ENCODE measurements at places on chromosomes 3 and 15. TPM values are rescaled to one million over a fixed set of nuclear protein-coding genes. Genes with fewer than 3 reads are reported as not detected.

DNA sequence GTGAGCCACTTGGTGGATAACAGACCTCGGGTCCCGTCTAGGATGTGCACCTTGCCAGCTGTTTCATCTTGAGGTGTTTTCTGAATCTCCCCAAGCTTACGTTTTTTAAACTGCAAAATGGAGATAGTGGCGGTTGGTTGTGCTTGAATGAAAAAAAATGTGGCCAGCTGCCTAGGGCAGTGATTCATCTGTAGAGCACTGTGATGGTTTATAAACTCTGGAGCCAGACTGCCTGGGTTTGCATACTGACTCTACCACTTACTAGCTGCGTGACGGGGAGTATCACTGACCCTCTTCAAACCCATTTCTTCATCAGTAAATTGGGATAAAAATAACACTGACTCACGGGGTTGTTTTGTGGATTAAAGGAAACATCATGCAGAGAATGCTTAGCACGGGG lies 159.1 kb downstream of the CHL1 start:
- no peak for DNase-seq

- DNase-seq = peak; percentile 90
Measured at GRCh38 chr3:57060089-57060821, at the start of gene SPATA12. Gene SPATA12 (plus strand): TSS chr3:57060664. CDS start chr3:57073695, 13,031 bp downstream.

GRCh38 chr3:51398595-51399310 lies 7.7 kb downstream of the RBM15B start:
- DNase-seq = no peak

GRCh38 chr15:39208187-39208586 lies 372.7 kb upstream of the THBS1 start:
- no peak for DNase-seq

GRCh38 chr3:66405701-66406091 lies 95.1 kb downstream of the LRIG1 start:
- DNase-seq = no peak

GRCh38 chr15:62972814-62973213 lies 69.7 kb upstream of the TPM1 start:
- DNase-seq = no peak

DNA sequence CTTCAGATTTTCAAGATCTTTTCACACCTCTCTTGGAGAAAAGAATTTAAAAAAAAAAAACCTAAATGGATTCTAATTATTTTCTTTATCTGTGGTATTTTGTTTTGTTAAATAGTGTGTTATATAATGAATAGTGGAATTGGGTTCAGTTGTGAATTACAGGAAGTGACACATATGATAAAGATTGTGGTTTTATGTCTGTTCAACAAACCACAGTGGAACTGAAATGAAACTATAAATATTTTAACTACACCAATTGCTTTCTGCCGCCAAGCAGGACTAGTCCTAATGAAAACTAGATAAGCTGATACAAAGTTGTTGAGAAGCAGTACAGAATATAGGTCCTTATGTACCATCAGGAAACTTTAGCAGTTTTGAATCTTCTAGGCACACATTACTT lies 121.6 kb downstream of the UBE2E2 start:
- no peak for DNase-seq

DNA sequence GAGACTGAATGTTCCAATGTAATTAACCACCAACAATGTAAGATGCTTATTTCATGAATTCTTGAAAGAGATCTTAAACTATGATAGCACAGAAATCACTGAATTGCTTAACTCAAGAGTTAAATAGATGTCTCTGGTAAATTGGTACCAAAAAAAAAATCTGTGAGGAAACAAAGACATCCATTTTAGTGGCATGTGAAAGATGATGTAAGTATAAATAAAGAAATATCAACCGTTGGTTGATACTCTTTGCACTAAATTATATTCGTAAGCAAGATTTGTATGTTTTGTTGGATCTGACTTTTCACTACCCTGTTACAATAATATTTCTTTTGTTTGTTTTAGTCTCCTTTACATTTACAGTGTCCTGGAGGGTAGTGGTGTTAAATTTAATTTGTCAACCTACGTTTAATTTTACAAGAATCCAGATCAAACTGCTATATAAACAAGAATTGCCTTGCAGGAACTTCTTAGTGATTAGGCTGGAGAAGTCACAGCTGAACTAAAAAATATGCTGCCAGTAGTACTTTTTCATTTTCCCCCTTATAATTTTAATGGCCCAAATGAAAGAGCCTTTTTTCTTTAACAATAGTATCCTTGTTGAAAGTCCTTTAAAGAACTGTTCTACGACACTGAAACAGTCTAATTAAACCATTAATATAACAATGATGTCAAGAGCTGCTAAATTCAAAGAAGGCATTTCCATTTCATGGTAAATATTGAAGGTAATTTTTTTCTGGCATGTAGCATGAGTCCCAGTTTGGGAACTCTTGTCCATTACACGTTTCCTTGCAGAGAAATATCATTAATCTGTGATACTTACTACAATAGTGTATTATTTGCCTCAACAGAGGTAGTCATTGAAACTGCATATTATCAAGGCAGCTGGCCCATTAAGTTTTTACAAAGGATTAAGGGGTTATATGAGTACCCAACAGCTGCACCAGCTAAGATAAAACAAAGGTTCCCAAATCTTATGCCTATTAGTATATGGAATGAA lies 109.6 kb upstream of the PHLDB2 start:
- DNase-seq = no peak

- DNase-seq = no peak
Measured at GRCh38 chr15:38335116-38335515, 82.5 kb downstream of the SPRED1 start.

DNA sequence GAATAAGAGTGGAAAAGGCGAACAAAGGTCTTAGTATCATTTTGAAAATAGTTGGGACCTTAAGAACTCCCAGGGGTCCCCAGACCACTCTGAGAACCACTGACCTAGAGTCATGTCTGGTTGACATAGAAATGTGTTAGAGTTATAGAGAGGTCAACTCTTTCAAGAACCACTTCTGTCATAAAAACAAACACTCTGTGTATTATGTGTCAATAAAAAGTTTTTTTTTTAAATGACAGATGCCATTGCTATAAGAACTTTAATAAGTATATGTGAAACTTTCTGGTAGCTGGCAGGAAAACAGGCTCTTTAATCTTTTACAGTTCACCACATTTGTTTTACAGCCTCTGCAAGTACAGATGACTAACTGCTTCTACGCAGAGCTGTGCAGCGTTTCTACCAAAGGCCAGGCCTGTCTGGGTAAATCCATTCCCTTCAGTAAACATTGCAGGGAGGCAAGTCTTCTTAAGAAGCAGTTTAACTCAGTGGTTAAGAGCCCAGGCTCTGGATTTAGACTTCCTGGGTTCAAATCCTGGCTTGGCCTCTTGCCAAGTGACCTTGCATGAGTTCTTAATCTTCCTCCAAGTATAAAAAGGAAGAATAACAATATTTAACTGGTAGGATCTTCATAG lies 56.6 kb downstream of the RFTN1 start:
- DNase-seq = no peak

DNA sequence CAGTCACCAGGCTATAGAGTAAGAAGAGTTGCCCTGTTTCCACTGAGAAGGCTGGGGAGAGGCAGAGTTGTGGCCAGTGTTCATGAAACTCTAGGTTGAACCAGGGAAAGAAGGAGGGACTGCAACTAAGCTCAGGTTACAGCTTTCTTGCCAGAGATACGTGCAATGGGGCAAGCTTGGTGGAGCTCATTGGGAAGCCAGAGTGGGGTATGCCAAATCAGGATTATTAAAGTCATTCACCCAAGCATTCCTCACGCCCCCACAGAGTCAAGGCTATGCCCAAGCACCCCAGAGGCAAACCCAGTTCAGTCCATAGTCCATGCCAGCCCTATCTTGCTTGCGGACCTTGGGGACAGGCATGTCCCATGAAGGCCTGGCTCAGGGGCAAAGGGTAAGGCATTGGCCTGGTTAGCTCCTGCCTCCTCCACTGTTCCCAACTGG lies 17.6 kb downstream of the SLC6A20 start:
- DNase-seq = no peak

DNA sequence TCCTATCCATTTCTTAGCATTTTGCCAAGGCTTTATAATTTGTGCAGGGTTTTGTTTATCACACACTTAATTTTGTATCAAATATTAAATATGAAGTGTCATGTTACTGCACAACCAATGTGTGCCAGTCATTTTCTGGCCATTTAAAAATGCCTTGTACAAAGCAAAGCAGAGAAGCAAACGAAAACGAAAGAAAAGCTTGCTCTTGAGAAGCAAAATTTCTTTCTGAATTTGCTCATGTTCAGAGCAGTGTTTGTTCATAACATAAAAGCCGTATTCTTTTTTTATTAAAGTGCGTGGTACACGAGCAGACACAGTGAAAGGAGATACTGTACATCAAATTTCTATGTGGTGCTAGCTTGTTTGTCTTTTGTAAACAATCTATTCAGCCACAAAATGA lies 792.6 kb downstream of the NAALADL2 start:
- no peak for DNase-seq

Gene GRM2
- 2.4 TPM for total RNA-seq

Gene FBN1
- 3.9 TPM for total RNA-seq

Gene GCSAM
- total RNA-seq = not detected

Gene IGF2BP2
- 122 TPM for total RNA-seq

Gene PP2D1
- not detected for total RNA-seq

Gene TUSC7
- total RNA-seq = not detected

Gene CCDC80
- 17.2 TPM for total RNA-seq

Measured in H7 (cell line).